T-helper 2 cell treated with Interferon-gamma antibody and Interleukin-4, amounts not matched to agents 5 μg/mL and 100 μg/mL, for 36 hours (primary cell): ENCODE measurements at places on chromosomes 7 and 10.

GRCh38 chr7:88278881-88279280, 27.8 kb downstream of the STEAP4 start:
- H3K4me3 ChIP-seq, result no peak overlapping the region
- H3K27me3 ChIP-seq, result peaks cover 3% of the 10 kb centered on the region

GRCh38 chr7:32476816-32477648, 13.1 kb downstream of the LSM5 start:
- no peak for DNase-seq
- H3K4me3 ChIP-seq, result no peak overlapping the region
- no peak overlapping the region for H3K27ac ChIP-seq
- H3K36me3 ChIP-seq, result no peaks in the 10 kb centered on the region
- H3K27me3 ChIP-seq, result no peaks in the 10 kb centered on the region
- H3K4me1 ChIP-seq, result no peaks in the 10 kb centered on the region

DNA sequence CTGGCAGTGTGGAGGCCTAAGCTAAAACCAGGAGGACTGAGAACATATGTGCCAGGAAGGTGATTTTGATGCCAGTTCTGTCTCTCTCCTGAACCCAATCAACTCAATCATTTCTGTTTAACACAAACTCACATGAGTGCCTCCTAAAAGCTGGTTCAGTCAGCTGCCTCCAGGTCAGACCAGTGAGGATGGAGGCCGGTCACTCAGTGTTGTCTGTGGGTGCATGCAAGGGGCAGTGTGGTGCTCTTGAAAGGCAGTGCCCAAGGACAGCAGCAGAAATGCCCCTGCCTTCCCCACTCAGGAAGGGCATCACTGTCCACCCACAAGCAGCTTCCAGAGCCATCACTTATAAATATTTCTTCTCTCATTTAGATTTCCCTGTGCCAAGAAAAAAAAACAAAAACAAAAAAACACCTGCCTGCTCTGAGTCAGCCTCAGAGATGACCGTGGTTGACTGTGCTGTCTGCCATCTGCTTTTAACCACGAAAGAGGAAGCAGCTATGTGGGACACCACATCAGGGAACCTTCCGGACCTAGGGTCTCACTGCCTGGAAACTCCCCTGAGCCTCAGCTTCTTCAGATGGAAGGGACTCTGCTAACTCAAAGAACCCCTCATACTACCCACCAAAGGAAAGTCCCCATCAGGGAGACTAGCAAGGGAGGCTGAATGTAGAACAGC, 39.1 kb downstream of the VOPP1 start:
- peak overlapping the region; percentile 82 for H3K4me3 ChIP-seq
- H3K27ac ChIP-seq, result peak overlapping the region; percentile 98
- no peaks in the 10 kb centered on the region for H3K27me3 ChIP-seq
- peaks cover 32% of the 10 kb centered on the region for H3K36me3 ChIP-seq

DNA sequence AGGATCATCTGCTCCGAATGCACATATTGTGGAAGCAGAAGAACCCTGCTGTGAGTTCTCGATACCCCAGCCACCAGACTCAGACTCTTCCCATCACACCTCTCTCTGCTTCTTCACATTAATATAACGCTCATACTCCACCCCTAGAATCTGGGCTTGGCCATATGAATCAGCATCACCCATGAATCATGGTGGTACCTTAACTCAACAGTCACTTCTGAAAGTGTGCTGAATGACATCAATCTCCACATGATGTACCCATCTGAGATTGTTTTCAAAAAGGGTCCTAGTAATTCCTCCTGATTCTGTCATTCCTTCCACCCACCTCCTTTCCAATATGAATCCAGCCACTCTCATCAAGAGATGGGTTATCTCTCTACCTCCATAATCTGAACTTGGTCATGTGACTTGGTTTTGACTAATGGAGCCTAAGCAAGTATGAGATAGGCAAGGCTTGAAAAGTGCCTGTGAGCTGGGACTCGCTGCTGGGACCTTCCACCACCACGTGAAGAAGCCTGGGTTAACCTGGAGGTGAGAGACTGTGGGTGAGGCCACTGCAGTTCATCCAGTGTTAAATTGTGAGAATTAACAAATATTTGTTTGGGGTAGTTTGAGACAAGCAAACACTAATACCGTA, 15.4 kb downstream of the YWHAG start:
- peaks cover 60% of the 10 kb centered on the region for H3K36me3 ChIP-seq
- peak overlapping the region; percentile 1 for H3K27ac ChIP-seq
- no peaks in the 10 kb centered on the region for H3K27me3 ChIP-seq
- no peak overlapping the region for H3K4me3 ChIP-seq

DNA sequence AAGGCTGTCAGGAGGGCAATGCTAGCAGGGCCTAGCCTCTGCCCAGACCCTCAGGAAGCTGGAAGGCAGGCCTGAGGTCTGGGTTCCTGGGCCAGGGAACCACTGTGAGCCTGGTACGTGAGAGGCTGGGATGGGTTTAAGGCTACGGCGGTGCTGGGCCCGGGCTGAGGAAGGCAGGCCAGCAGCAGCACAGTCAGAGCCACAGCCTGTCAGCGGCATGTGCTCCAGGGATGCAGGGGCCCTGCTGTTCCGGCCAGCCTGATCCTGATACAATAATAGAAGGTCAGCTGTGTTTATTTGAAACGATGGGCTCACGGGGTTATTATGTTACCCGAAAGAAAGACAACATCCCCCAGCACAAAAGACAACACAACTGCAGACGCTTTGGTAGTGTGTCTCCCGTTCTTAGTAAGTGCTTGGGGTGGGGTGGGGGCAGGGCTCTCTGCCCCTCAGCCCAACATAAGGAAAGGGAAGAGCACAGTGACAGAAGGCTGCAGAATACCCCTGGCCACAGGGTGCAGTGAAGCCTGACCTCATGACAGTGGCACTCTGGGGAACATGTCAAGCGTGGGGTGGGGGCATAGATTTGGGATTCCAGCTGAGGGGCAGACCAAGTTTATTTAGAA, 95.0 kb downstream of the COL13A1 start:
- H3K27ac ChIP-seq, result no peak overlapping the region
- no peak for DNase-seq
- H3K36me3 ChIP-seq, result no peaks in the 10 kb centered on the region
- H3K4me3 ChIP-seq, result no peak overlapping the region
- H3K27me3 ChIP-seq, result no peaks in the 10 kb centered on the region
- no peaks in the 10 kb centered on the region for H3K4me1 ChIP-seq

GRCh38 chr7:12572941-12573575, 2.5 kb downstream of the SCIN start:
- no peak overlapping the region for H3K27ac ChIP-seq
- no peak for DNase-seq
- peaks cover 59% of the 10 kb centered on the region for H3K27me3 ChIP-seq

GRCh38 chr10:107356396-107356795, 191.9 kb upstream of the SORCS1 start:
- no peak overlapping the region for H3K4me3 ChIP-seq
- H3K4me1 ChIP-seq, result no peaks in the 10 kb centered on the region
- no peak overlapping the region for H3K27ac ChIP-seq

DNA sequence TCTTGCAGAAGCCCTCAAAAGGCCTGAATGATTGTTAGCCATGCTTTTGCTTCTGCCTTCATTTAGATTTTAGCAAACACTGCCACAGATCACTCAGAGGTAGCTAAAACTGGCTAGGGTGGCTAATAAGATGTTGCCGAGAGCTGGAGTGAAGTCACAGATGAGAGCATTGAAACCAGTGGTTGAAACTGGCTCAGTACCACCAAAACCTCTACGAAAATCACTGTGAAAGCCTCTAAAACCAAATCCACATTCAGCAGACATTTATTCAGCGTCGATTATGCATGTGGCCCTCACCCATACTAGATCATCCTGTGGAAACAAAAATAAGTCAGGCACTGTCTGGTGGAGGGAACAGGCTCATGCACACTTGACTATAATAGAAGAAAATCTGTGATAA, 50.8 kb downstream of the PIK3CG start:
- no peak overlapping the region for H3K27ac ChIP-seq
- no peaks in the 10 kb centered on the region for H3K4me1 ChIP-seq
- peaks cover 15% of the 10 kb centered on the region for H3K27me3 ChIP-seq

DNA sequence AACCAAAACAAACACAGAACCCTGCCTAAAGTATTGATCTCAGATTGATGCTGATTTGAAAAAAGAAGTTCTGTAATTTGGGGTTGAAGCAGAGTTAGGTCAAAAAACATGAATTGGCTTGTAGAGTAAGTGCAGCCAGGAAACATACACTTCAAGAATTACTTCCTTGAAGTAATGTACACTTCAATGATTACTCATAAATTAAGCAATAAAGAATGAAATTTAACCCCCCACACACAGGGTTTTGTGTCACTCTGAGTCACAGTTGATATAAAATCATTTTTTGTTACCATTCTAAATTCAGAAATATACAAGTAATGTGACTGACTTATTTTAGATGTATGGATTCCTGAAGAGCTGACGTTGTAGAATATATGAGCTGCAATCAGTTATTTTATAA, 622.2 kb downstream of the POM121L12 start:
- H3K36me3 ChIP-seq, result no peaks in the 10 kb centered on the region
- no peak overlapping the region for H3K4me3 ChIP-seq
- no peak for DNase-seq
- no peaks in the 10 kb centered on the region for H3K27me3 ChIP-seq
- no peaks in the 10 kb centered on the region for H3K4me1 ChIP-seq

GRCh38 chr10:93437086-93437945, 44.8 kb downstream of the MYOF start:
- DNase-seq, result no peak
- no peaks in the 10 kb centered on the region for H3K27me3 ChIP-seq
- H3K36me3 ChIP-seq, result no peaks in the 10 kb centered on the region

GRCh38 chr7:108114117-108114841, 15.9 kb downstream of the LAMB4 start:
- no peak for DNase-seq
- H3K4me1 ChIP-seq, result peaks cover 2% of the 10 kb centered on the region
- no peak overlapping the region for H3K4me3 ChIP-seq
- no peaks in the 10 kb centered on the region for H3K36me3 ChIP-seq

GRCh38 chr10:71462062-71462935, 65.6 kb downstream of the CDH23 start:
- H3K27me3 ChIP-seq, result no peaks in the 10 kb centered on the region
- no peak for DNase-seq
- no peaks in the 10 kb centered on the region for H3K36me3 ChIP-seq
- H3K4me1 ChIP-seq, result no peaks in the 10 kb centered on the region
- no peak overlapping the region for H3K4me3 ChIP-seq
- H3K27ac ChIP-seq, result no peak overlapping the region

- DNase-seq, result no peak
- no peaks in the 10 kb centered on the region for H3K27me3 ChIP-seq
- H3K36me3 ChIP-seq, result peaks cover 14% of the 10 kb centered on the region
Measured at GRCh38 chr10:92970301-92971070, 90.1 kb upstream of the CYP26C1 start.

GRCh38 chr7:157963526-157963925, 624.1 kb downstream of the PTPRN2 start:
- DNase-seq, result no peak
- no peaks in the 10 kb centered on the region for H3K4me1 ChIP-seq
- no peak overlapping the region for H3K4me3 ChIP-seq
- H3K36me3 ChIP-seq, result no peaks in the 10 kb centered on the region
- H3K27ac ChIP-seq, result no peak overlapping the region
- H3K27me3 ChIP-seq, result peaks cover 2% of the 10 kb centered on the region

DNA sequence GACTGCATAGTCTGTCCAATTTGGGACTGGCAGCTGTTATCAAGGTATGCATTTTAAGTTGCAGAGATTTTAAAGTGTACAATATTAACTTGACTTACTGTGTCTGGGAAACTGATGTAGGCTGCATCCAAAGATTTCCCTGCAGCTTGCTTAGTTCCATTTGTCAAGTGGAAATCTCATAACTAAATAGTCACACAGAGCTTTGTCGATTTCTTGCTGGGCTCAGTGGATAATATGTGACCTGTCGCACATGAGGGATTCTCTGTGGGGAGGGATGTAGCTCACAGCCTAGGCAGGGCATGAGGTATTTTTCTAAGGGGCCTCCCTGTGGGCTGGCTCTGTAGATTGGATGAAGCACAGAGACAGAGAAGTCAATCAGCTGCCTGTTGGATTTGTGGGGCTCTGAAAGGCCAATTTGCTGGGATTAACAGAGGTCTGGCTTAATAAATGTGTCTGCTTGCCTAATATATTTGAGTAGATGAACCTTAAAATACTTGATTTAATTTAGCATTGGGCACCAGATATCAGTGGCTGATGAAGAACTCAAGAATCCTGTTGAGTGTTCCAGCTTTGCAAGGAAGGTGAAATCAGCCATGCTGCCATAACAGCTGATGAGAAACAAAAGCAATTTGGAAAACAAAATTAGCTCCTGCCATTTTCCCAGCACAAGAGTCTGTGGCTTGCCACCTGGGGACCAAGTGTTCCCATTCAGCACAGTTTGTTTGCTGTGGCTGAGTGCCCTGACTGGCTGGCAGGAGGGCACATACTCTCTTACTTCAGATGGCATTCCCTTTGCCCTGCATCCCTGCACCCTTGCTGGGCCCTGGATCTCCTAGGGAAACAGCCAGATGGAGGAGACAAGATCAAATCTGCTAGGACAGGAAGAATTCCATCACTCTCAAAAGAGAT, 598.5 kb downstream of the SORCS3 start:
- DNase-seq, result no peak
- no peak overlapping the region for H3K27ac ChIP-seq
- H3K36me3 ChIP-seq, result no peaks in the 10 kb centered on the region
- no peak overlapping the region for H3K4me3 ChIP-seq
- no peaks in the 10 kb centered on the region for H3K4me1 ChIP-seq

- peaks cover 8% of the 10 kb centered on the region for H3K4me1 ChIP-seq
- H3K36me3 ChIP-seq, result no peaks in the 10 kb centered on the region
- no peak overlapping the region for H3K4me3 ChIP-seq
- DNase-seq, result no peak
- H3K27me3 ChIP-seq, result peaks cover 3% of the 10 kb centered on the region
Measured at GRCh38 chr7:138864667-138865066, 66.7 kb upstream of the ATP6V0A4 start.

GRCh38 chr7:42057331-42057730, 179.7 kb downstream of the GLI3 start:
- no peaks in the 10 kb centered on the region for H3K36me3 ChIP-seq
- H3K4me3 ChIP-seq, result no peak overlapping the region
- no peaks in the 10 kb centered on the region for H3K4me1 ChIP-seq
- no peak for DNase-seq
- H3K27ac ChIP-seq, result no peak overlapping the region

- no peak overlapping the region for H3K4me3 ChIP-seq
- no peaks in the 10 kb centered on the region for H3K36me3 ChIP-seq
- DNase-seq, result no peak
Measured at GRCh38 chr10:13813550-13813949, 226.8 kb downstream of the PRPF18 start.

- no peak for DNase-seq
- H3K36me3 ChIP-seq, result no peaks in the 10 kb centered on the region
- no peak overlapping the region for H3K27ac ChIP-seq
- H3K27me3 ChIP-seq, result peaks cover 13% of the 10 kb centered on the region
Measured at GRCh38 chr10:104104926-104105325, 17.0 kb upstream of the SFR1 start.

- H3K4me1 ChIP-seq, result peaks cover 4% of the 10 kb centered on the region
- H3K27me3 ChIP-seq, result peaks cover 26% of the 10 kb centered on the region
- no peaks in the 10 kb centered on the region for H3K36me3 ChIP-seq
Measured at GRCh38 chr10:69976795-69977546, 75.7 kb upstream of the MACROH2A2 start.

- H3K27me3 ChIP-seq, result no peaks in the 10 kb centered on the region
- H3K4me3 ChIP-seq, result no peak overlapping the region
- DNase-seq, result no peak
- H3K27ac ChIP-seq, result no peak overlapping the region
Measured at GRCh38 chr7:2100278-2101208, 132.2 kb downstream of the MAD1L1 start.
